Cerebellar nuclear complex (tissue), 1 donor: ENCODE measurements at places on chromosomes 4 and X.

- no peak for DNase-seq
These were observed 111.4 kb downstream of the SORBS2 start for GRCh38 chr4:185700630-185701029.

DNA sequence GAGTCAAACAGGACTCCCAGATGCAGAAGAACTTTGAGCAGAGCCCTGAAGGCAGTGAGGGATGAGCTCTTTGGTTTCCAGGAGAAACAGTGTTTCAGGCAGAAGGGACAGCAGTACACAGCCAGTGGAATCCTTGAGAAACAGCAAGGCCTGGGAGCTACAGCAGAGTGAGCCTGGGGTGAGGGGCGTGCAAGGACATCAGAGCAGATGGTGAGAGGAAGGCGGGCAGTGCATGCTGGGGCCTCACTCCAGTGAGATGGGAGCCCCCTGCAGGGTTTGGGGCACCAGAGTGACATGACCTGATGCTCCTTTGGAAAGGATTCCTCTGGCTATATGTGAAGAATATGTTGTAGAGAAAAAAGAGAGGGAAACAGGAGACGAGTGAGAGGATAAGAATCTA, 98.1 kb upstream of the EGFL6 start:
- no peak for DNase-seq

DNA sequence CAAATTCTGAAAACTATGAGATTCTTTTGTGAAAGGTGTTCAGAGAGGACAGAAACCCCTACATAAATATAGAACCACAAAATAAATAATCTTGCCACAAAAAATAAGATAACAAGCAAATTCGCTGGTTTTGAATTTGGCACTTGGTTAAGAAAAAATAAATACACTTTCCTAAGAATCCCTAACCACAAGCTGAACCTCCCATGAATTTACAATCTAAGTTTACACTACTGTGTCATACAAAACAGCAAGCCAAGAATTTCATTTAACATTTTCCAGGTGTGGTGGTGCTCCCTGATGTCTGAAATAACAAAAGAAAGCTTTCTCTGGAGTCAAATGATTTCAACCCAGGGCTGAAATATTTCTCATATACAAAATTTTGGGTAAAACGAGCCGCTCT, 121.0 kb downstream of the KCNIP4 start:
- no peak for DNase-seq

GRCh38 chrX:95427389-95427788, 1257.3 kb upstream of the DIAPH2 start:
- no peak for DNase-seq

GRCh38 chr4:148238811-148239493, 203.3 kb downstream of the NR3C2 start:
- no peak for DNase-seq

GRCh38 chr4:153527690-153528089, 61.5 kb downstream of the TMEM131L start:
- DNase-seq: no peak

DNA sequence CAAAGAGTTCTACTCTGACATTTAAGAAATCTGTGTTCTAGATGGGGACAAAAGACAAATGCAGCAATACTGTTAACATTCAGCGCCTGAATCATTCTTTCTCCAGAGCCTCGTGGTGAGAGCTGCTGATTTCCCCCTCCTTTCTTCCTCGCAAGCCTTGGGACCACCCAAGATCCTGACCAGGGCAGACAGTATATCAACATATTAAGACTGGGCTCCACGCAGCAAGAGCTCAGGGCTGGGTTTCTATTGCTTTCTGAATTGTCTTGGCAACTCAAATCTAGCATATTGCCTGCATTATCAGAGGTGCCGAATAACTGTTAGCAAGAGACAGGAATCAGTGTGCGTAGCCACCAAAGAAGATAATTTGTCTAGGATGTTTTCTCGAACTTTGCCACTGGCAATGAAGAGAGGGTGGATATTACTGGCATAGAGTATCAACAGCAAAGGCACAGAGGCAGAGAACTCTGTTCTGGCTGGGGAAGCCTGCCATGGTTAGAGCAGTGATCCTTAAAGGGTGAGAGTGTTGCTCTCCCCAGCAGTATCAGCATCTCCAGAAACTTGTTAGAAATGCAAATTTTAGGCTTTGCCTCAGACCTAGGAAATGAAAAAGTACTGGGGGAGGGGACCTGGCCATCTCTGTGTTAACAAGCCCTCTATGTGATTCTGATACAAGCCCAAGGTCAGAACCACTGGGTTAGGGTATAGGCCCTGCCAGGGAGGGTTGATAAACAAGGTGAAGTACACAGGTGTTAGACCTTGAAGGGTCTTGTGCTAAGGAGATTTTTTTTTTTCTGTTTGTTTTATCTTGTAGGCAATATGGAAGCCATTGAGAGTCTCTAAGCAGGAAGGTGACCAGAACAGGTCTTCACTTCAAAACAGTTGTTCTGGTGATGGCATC, 46.2 kb upstream of the MID1IP1 start:
- DNase-seq: no peak

GRCh38 chr4:41160012-41160789, 54.1 kb downstream of the APBB2 start:
- no peak for DNase-seq

DNA sequence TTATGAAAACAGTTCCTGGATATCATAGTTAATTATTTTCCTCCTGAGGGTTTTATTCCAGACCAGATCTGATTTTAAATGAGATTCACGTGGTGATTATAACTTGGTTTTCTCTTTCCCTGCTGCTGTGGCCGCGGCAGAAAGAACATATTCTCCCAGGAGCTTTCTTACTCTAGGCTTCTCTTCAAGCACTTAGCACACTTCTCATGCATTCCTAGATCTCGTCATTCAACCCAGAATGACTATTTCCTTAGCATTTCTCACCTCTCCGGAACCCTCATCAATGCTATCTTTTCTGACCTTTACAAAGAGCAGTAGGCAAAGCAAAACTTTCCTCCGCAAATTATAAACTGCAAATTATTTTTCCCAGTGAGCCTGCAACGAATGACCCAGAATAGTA, 122.9 kb downstream of the GPAT3 start:
- no peak for DNase-seq

- DNase-seq: no peak
These were observed 91.3 kb upstream of the WDR44 start for GRCh38 chrX:118254611-118255010.

GRCh38 chr4:152843481-152844090, 63.8 kb downstream of the ARFIP1 start:
- no peak for DNase-seq

DNA sequence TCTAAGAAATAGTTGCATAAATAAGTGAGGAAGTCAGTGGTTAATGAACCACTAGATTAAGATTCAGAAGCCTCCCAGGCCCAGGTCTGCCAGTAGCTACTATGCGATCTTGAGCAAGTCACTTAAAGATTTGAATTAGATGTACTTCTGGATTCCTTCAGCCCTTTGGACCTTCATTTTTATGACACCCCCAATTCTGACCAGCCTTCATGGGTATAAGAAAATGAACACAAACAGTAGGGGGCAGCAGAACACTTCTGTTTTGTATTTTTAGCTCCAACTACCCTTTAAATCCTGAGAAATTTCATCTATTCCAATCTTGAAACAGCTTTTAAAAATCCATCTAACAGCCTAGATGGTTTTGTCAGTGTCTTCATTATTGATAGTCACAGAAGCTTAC, 19.0 kb downstream of the TMEM47 start:
- DNase-seq: no peak

DNA sequence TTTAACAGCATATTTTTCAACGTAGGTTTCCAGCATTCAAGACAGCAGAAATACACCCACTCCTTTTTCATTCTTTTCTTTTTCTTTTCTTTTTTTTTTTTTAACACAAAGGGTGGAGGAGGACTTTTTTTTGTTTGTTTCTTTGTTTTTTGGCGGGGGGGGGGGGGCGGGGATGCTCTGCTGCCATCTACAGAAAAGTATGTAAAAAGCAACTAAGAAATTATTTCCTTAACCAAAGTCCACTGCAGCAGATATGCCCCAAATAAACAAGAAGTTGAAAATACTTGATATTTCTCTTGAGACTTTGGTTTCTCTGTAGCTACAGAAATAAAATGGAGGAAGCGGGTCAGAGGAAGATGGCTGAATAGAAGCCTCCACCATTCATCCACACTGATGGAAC, 63.2 kb upstream of the PBDC1 start:
- DNase-seq: no peak

- DNase-seq: no peak
These were observed 67.4 kb downstream of the CNGA2 start for GRCh38 chrX:151801980-151802379.

- no peak for DNase-seq
These were observed 106.4 kb downstream of the ABLIM2 start for GRCh38 chr4:8052160-8052691.

DNA sequence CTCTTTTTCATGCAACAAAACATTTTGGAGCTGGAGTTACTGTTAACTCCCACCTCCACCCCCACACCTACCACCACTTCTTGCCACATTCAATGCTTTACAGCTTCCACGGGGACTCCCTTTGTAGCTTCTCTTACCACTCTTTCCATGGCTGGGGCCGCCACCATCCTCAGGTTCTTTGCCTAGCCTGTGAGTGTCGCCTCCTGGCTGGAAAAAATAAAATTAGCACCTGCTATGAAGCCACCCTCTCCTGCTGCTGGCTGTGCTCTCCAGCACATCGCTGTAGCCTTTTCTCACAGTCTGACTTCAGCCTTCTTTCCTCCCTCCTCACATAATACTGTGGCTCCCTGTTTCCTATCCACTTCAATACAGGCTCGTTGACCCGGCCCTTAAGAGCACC, 114.4 kb downstream of the FRAS1 start:
- DNase-seq: no peak

DNA sequence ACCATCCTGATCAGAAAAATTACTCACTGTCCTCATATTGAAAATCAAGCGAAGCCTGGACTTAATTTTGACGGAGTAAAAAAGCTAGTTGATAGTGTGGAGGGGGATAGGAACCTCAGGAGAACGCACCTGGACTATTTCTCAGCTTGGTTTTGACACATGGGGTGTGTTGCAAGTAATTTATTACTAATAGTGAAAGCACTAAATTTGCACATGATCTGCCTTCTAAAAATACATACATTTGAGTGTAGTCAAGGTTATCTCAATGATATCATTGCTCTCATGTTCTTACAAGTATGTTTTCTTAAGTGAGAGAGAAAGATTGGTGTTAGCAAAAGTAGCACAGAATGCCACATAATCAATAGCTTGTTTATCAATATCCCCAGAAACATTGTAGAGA, 29.5 kb downstream of the LRIT3 start:
- no peak for DNase-seq

DNA sequence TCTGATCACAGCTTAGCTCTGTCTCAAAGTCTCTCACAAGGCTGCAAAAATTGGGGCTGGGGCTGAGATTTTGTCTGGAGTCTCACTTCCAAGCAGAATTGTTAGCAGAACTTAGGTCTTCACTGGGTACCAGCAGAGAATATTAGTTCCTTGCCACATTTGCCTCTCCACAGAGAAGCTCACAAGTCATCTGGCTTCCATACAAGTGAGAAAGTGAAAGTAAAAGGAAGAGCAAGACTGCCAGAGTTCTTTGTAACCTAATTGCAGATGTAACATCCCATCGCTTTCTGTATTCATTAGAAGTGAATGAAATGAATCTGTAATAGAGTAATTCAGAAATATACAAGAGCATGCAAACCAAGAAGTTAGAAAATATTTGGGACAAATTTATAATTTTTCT, 624.1 kb upstream of the GNPDA2 start:
- DNase-seq: no peak

GRCh38 chrX:9153300-9153699, 119.4 kb upstream of the FAM9B start:
- DNase-seq: no peak
